ENCODE measurements at places on chromosomes 7 and 10.

DNA sequence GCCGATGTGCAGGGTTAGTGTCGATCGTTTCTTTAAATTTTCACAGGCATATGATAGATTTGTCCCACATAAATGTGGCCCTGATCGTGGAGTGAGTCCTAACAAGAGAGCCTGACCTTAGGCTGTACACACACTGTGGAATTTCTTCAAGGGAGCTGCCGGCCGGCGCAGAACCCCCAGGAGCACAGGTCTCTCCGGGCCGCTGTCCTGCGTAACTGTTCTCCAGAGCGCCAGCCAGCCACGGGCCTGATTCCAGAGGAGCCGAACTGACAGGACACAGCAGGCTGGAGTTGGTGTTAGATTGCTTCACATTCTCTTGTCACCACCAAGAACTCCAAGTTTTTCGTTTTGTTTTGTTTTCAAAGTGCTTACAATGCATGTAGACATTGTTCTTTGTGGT, 37.3 kb downstream of the SHH start:
- DNase-seq: no peak

DNA sequence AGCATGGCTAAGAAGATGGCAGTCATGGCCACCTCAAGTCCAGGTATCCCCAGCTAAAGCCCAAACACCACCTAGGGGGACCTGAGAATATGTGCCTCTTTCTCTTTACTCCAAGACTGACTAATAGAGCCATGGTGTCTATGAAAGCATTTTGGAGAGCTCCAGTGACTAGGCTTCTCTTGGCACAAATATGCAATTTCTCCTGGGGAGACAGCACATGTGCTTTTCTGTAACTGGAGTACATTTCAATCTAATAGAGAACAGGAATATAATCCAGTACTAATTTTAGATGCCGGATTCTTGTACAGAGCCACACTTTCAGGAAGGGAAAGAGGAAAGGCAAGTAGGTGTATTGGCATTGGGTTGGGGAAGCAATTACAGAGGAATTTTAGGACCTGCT, 260.1 kb downstream of the BMPER start:
- DNase-seq: no peak

- no peak for DNase-seq
Observed at GRCh38 chr7:123625254-123625653, 23.6 kb downstream of the ASB15 start.

- DNase-seq: no peak
Observed at GRCh38 chr7:106116161-106116704, 4.1 kb upstream of the SYPL1 start.

- no peak for DNase-seq
Observed at GRCh38 chr10:59175538-59176240, 754 bp upstream of the PHYHIPL start.

DNA sequence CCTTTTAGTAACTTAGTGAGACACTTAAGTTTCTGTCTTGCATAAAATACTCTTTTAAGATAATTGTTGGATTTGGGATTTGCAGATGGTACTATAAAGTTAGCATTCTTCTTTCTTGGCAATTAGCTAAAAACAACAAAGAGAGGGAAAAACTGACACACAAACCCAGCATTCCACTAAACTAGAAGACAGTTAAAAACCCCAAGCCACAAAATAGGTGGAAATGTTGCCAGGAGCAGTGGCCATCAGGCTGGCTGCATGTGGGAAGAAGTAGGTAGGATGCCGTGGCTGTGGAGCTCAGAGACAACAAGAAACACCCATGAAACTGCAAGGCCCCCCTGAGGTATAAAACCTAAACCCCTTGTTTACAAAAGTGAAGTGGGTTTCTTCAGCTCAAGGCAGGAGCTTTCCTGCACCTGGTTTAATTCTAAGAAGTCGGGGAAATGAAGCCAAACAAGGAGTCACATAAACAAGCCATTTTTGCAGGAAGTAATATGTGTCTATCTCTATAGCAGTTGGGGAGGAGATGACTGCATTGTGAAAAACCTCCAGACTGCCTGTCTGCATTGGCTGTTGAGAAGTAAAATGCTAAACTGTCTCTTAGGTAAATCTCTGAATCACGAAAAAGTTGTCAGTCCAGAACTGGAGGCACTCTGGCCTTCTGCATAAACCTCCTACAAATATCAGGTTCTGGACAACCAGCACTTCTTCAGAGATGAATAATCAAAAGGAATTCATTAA, 9.5 kb downstream of the RAB18 start:
- no peak for DNase-seq

Data from GM12878 (cell line).